NCI-H226 (cell line): ENCODE measurements at places on chromosomes 2 and 18.

DNA sequence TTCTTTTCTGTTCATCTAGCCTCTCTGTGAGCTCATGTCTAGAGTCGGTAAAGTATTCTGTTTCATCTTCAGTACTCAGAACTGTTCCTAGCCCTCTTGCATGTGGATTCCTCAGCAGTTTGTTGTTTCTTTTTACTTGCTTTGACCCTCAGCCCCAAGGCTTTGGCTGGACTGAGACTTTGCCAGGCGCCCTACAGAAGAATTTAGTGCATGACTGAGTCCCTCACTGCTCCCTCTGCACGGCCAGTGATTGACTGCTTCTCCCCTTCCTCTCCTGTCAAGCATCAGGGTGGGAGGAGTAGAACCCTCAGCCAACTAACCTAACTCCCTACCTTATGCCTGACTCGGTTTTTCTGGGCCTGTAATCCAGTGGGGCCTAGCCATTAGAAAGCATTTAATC is 109.8 kb downstream of the ESCO1 start:
- no peak for DNase-seq

- DNase-seq, result no peak
These were observed 28.2 kb upstream of the GALNT1 start for GRCh38 chr18:35553300-35553699.

GRCh38 chr2:62227386-62228075 is 31.6 kb downstream of the B3GNT2 start:
- DNase-seq, result peak; percentile 22

- DNase-seq, result no peak
These were observed 50.4 kb upstream of the NABP1 start for GRCh38 chr2:191627518-191627917.

- DNase-seq, result no peak
These were observed 33.6 kb upstream of the ZSWIM2 start for GRCh38 chr2:186882511-186883071.

- DNase-seq, result no peak
These were observed 38.3 kb upstream of the RNU4ATAC start for GRCh38 chr2:121492409-121492808.

DNA sequence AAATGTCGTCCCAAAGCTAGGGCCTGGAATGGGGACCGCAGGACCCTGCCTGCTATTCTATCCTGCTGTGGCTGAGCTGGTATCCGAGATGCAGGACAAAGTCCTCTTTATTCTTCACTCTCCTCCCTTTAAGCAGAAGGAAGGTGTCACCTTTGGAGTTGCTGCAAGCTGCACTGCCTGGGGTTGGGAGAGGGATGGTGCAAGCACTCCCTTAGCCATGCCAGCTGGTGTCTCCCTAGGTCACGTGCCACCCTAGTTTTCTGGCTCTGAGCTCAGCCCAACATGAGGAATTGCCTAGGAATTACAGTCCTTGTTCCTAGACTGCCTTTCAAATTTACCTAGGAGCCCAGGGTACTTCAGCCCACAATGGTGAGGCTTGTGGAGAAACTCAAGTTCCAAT is 21.4 kb upstream of the FAM228A start:
- DNase-seq, result no peak

- no peak for DNase-seq
These were observed 236.5 kb downstream of the TPGS2 start for GRCh38 chr18:36592282-36592681.

DNA sequence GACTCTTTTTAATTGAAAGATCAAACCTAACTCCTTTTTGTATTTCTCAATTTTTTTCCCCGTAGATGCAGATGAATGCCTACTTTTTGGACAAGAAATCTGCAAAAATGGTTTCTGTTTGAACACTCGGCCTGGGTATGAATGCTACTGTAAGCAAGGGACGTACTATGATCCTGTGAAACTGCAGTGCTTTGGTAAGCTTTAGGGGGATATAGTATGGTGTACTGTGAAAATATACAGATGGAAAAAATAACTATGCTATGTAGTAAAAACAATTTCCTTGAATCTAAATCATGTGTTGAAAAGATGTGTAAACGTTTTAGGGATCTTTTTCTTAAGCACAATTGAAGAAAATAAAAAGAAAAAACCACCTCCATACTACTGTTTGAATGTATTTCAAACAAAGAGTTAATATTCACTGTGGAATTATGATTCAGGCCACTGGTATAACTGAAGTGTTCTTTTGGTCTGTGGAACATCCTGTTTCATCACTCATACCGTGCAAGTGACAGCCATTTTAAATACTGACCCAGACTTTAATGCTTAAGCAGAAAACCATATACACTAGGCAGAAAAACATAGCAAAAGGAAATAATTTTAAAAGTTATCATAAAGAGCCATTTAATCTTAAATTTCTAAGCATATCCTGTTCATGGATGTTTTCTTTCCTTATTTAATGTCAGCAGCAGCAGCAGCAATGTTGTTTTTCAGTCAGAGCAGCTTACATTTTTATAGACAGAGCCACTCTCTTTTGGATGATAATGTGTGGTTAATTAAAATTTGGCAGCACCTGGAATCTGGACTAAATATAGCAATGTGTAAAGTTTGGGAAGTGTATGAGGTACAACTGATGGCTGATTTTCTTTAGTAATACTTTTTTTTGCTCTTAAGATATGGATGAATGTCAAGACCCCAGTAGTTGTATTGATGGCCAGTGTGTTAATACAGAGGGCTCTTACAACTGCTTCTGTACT is 112.8 kb upstream of the RASGRP3 start:
- DNase-seq, result no peak

GRCh38 chr18:36756242-36756641 is 72.6 kb downstream of the TPGS2 start:
- DNase-seq, result no peak

DNA sequence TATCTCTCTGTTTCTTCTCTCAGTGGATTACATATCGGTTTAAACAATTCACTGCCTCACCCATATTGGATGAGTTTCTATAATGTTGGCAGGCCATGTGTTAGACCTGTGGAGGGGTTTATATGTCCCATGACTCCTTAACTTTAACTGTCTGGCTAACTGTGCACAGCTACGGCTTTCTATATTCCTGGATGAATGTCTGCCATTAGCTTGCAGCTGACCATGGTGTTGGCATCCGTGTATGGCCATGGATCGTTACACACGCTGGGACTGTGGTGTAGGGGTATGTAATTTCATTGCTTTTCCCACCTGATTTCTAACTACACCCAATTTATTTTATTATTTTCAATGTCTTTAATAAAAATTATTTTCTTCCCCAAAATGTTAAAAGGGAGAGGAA is 3.3 kb upstream of the TANC1 start:
- no peak for DNase-seq

DNA sequence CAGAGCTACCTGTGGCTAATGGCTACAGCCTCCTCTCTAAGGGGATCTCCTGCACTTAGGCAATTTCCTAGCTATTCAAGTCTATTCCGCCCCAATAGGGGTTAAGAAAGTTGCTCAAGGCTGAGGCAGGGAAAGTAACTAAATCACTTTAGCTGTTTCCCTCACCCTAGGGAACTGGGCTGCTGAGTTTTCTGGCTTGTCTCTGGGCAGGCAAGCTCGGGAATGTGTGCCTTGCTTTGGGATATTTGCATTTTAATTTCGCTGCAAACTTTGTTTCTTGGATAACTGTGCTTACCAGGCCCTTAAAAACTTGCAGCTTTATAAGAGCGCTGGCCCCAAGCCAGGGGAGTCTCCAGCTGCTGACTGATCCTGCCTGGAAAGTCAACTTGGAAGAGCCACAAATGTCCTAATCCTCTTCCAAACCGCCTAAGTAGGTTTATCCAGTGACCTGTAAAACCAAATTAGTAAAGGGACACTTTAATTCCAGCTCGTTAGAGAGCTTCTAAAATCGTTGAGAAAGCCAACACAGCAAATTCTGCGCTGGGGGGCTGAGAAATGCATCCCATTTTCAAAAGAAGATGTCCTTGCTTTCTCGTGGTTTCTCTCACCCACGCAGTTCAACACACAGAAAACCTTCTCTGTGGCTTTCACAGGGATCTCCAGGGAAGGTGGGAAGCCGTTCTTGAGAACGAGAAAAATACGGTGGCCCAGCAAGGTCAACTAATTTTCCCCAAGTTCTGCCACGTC is 59.5 kb upstream of the SP3 start:
- DNase-seq, result no peak

DNA sequence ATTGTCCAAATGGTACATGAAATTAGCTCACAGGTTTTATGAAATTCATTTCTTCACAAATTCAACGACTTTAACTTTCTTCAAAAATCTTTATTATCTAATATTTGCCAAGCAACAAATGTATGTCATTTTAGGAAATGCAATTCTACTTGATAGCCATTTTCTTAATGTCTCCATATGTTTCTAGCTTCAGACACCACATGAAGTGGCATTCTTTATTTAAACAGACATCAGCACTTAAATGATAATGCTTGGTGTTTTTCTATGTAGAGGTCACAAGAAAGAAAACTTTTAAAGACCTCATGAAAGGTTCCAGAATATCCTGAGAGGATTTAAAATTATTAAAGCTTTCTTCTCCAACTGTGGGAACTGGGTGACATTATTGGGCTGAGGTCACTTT is 44.2 kb upstream of the XIRP2 start:
- no peak for DNase-seq

DNA sequence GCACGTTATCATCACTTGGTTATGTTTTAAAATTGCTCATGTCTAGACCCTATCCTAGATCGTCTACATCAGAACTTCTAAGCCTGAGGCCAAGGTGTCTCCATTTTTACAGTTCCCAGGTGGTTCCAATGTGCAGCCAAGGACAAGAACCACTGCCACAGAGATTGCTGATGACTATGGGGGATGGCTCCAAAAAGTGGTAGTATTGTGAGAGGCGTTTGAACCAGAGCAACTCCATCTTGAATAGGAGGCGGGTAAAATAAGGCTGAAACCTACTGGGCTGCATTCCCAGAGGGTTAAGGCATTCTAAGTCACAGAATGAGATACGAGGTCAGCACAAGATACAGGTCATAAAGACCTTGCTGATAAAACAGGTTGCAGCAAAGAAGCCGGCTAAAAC is 212.6 kb upstream of the FBXO11 start:
- DNase-seq, result no peak

GRCh38 chr2:155389224-155389623 is 690.7 kb downstream of the KCNJ3 start:
- DNase-seq, result peak; percentile 48

GRCh38 chr2:237315829-237316225 is 98.1 kb downstream of the COL6A3 start:
- DNase-seq, result no peak

DNA sequence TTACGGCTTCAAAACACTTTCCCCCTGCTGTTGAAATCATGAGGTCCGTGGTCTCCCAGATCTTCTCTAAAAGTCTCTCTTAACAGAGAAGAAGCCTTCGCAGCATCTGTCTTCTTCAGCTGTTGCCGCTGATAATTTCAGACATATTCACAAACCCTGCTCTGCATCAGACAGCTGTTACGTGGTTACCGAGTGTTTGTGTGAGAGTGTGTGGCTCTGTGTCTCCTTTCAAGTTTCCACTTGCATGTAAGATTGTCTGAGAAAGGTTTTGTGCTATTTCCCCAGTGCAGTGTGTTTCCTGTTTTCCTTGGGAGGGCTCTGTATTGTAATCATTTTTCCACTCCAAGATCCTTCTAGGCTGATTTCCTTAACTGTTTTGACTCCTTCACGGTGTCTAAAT is 32.8 kb downstream of the MAIP1 start:
- no peak for DNase-seq

- DNase-seq, result no peak
These were observed 311.3 kb upstream of the NT5C1B start for GRCh38 chr2:18900691-18901141.

DNA sequence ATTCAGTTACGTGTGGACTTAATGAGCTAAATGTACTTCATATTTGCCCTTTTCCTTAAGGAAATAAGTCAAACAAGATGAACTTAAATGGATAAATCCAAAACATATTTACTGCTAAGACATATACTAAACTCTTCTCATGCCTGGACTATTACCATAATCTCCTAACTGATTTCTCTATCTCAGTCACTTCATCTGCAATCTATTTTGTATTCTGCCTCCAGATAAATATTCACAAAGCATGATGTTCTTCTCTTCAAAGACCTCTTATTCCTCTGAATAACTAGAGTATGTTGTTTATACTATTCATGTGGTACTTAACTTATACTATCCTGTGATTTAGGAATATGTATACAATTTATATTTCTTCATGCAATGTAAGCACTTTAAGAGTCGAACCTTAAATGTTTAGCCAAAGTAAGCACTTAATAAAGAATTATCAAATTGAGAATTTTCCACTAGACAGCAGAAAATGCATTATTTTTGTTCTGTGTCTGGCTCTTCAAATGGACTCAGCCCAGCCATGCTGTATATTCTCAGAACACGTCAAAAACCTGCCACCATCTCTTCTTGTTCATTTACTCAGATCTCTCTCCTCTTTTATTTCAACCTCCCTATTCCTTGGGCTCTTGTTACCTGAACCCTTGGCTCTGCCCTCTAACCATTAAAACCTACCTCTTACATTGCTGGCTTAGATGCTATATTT is 79.9 kb upstream of the ARHGAP28 start:
- no peak for DNase-seq

DNA sequence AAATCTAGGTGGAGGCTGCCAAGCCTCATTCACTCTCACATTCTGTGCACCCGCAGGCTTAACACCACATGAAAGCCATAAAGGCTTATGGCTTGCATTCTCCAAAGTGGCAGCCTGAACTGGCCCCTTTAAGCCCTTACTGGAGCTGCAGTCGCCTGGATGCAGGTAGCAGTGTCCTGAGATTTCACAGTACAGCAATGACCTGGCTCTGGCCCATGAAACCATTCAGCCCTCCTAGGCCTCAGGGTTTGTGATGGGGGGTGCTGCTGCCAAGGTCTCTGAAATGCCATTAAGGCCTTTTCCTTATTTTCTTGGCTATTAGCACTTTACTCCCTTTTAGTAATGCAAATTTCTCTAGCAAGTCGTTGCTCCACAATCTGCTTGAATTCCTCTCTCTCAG is 48.6 kb downstream of the RNMT start:
- no peak for DNase-seq

GRCh38 chr2:84942964-84943421 is 28.0 kb upstream of the KCMF1 start:
- DNase-seq, result peak; percentile 65

DNA sequence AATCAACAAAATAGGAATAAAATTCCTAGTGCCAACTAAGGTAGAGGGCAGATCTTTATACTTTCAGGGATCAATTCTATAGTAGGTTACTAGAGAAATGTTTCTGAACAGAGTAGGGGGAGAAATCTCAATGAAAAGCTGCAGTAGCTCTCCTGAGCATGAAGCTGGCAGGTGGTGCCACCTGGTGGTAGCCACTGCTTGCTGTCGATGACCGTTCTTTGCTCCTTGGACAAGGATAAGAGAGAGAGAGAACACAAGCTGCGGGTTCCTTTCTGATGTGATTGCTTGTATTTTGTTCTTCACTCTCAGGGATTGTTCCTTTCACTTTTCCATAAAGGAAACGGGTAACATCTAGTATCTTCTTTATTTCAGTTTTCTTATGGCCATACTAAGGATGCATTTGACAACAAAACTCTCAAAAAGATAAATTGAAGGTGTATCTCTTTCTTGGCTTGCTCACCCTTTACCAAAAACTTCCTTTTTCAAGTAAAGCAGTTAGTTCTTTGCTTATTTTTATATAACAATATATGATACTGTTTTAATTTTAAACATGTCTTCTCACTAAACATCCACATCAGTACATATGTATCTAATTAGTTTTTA is 18.6 kb upstream of the MRPL19 start:
- peak; percentile 59 for DNase-seq

GRCh38 chr2:148554459-148555247 is 89.9 kb upstream of the EPC2 start:
- DNase-seq, result peak; percentile 49
